ENCODE measurements at places on chromosomes 4 and X. TPM values are rescaled to one million over a fixed set of nuclear protein-coding genes. Genes with fewer than 3 reads are reported as not detected.

DNA sequence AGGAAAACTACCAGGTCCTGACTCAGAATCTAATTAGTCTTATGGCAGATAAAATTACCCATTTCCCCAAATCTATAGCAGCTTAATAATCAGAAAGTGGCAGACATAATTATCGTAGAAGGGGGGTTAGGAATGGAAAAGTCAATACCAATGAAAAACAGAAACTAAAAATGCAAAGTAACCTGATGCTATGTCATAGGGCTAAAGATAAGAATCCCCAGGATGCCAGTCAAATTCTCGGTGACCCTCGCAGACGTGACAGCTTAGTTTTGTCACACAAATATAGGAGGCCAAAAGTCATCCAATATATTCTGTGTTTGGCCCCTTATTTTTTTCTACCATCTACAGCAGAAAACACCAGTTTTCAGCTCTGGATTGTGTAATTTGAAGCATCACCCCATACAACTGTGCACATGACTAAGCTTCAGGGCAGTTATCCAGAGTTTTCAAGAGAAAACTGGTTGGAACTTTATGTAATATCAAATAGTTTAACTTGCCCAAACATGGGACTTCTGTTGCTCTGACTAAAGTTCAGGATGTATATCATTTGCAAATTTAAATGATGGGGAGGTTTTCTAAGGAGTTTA is 30.9 kb downstream of the RASSF6 start:
- no peak overlapping the region for H3K4me3 ChIP-seq
- H3K27me3 ChIP-seq: no peaks in the 10 kb centered on the region
- DNase-seq: no peak
- no peaks in the 10 kb centered on the region for H3K4me1 ChIP-seq

- H3K27ac ChIP-seq: no peak overlapping the region
- no peak overlapping the region for H3K4me3 ChIP-seq
- no peaks in the 10 kb centered on the region for H3K36me3 ChIP-seq
- no peak for DNase-seq
- no peaks in the 10 kb centered on the region for H3K4me1 ChIP-seq
Observed at GRCh38 chrX:132226169-132226568, 6.9 kb upstream of the RAP2C start.

- DNase-seq: no peak
- H3K36me3 ChIP-seq: no peaks in the 10 kb centered on the region
- no peaks in the 10 kb centered on the region for H3K27me3 ChIP-seq
- no peak overlapping the region for H3K4me3 ChIP-seq
Observed at GRCh38 chr4:78806943-78807460, 30.9 kb downstream of the BMP2K start.

The NDP gene
- total RNA-seq: not detected

All from naive thymus-derived CD4-positive, alpha-beta T cell (primary cell).